ENCODE measurements at places on chromosomes 12 and 14. TPM values are rescaled to one million over a fixed set of nuclear protein-coding genes. Genes with fewer than 3 reads are reported as not detected.

OASL gene
- polyA plus RNA-seq = 2.2 TPM

METTL3 gene
- 22.7 TPM for polyA plus RNA-seq

PRH2 gene
- not detected for polyA plus RNA-seq

INHBC gene
- 0.03 TPM for polyA plus RNA-seq

GDF11 gene
- 2.2 TPM for polyA plus RNA-seq

DENND5B gene
- 4.9 TPM for polyA plus RNA-seq

RNU4-1 gene
- not detected for polyA plus RNA-seq

TTC9 gene
- 0.79 TPM for polyA plus RNA-seq

CLEC4A gene
- 0.89 TPM for polyA plus RNA-seq

TMEM229B gene
- 2.2 TPM for polyA plus RNA-seq

CFAP54 gene
- polyA plus RNA-seq = 0.12 TPM

KCNK13 gene
- polyA plus RNA-seq = 0.05 TPM

TPH2 gene
- polyA plus RNA-seq = not detected

RTN1 gene
- polyA plus RNA-seq = 50.3 TPM

BEGAIN gene
- 11.7 TPM for polyA plus RNA-seq

CLEC2A gene
- not detected for polyA plus RNA-seq

KLRC1 gene
- not detected for polyA plus RNA-seq

ASCL1 gene
- polyA plus RNA-seq = not detected

OTOGL gene
- polyA plus RNA-seq = 0.13 TPM

ADCY4 gene
- 56.4 TPM for polyA plus RNA-seq

CLEC9A gene
- not detected for polyA plus RNA-seq

TMEM116 gene
- 5.5 TPM for polyA plus RNA-seq

CELA1 gene
- polyA plus RNA-seq = not detected

Data from adipose tissue (tissue), 3 donors.